T47D (cell line): ENCODE measurements at places on chromosomes 7 and 10.

- no peak for DNase-seq
Observed at GRCh38 chr10:132596742-132597279, 59.2 kb downstream of the INPP5A start.

DNA sequence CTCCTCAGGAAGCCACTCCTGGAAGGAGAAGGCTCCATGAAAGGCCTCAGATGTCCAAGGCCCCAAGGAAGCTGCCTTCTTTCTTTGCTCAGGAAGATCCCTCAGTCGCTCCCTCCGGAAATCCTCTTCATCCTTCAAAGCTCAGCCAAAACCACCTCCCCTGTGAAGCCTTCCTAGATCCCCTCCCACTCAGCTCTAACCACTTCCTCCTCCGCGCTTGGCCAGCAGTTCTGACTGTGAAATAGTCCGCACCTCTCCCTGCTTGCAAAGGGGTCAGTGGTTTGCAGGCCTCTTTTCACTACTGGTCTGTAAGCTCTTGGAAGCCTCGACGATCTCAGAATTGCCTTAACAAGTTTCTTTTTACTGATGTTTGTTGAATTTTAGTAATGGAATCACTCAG is 23.9 kb downstream of the PYROXD2 start:
- DNase-seq: no peak

DNA sequence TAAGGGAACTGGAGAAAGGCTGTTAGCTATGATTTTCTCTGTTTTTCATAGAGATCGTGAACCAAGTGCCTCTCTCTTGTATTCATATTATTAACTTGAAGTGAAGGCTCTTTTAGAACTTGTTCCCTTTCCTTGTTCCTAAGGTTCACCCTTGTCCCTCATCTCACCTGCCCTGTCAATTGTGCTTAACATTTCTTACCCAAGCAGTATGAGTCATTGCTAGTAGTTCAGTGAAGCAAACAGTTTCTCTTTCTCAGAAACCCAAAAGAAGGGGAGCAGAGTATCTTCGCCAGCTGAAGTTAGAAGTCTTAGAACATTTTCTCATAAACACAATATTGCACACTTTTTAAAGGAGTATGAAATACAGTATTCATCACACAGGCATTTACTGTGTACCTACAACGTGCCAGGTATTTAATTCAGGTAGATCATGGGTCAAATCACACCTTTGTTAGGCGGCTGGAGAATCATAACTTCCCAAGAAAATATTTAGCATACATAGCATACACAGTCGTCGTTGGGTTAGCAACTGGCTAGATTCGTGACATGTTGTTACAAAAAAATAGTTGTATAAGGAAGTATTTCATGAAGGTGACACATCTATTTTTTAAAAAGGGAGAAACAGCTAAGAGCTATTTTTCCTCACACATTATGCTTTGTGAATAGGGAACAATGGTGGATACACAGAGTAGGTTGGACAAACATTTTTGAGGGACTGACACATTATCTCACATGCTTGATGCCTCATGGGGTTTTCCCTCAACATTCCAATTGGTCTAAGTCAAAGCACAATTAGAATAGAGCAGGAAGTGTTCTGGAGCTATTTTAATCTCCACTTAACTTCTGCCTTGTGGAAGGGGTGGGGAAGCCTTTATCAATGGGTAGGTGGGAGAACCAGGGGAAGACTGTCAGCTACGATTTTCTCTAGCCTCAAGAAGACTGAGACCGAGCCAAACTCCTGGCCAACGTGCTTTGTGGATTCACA is 13.2 kb downstream of the HDAC9 start:
- no peak for DNase-seq

DNA sequence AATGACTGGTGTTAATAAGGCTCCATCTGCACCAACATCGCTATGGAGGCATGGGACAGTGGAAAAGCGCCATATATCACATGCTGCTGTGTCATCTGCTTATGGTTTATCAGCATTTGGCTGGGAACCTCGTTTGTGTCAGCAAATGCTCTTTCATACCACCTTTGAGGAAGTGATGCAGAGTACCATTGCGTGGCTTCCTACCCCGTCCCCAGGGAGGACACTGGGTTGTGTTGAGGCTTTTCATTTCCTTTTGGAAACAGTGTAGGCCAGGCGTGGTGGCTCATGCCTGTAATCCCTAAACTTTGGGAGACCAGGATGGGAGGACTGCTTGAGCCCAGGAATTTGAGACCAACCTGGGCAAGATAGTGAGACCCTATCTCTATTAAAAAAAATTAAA is 6.8 kb downstream of the TACR2 start:
- no peak for DNase-seq

GRCh38 chr10:5942001-5942400 is 35.3 kb downstream of the IL15RA start:
- DNase-seq: no peak

- DNase-seq: no peak
Observed at GRCh38 chr10:29524294-29524693, 110.5 kb downstream of the SVIL start.

DNA sequence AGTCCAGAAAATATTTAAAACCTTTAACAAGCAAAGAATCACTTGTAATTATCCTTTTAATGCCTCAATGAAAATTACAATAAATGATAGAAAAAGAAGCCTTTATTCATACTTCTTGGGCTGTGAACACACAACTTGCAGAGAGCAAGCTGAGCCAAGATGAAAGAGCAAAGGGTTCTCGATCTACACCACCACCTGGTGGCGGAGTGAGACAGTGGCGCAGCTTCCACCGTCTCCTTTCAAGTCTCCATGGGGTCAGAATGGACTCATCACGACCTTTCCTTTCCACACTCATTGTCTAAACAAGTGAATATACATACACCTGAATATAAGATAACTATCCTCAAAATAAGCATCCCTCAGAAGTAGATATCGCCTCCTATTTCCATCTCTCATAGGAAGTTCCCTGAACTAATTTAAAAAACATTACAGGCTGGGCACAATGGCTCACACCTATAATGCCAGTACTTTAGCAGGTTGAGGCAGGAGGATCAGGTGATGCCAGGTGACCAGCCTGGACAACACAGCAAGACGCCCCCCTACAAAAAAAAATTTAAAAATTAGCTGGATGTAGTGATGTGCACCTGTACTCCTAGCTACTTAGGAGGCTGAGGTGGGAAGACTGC is 40.7 kb downstream of the ATE1 start:
- peak; percentile 48 for DNase-seq

DNA sequence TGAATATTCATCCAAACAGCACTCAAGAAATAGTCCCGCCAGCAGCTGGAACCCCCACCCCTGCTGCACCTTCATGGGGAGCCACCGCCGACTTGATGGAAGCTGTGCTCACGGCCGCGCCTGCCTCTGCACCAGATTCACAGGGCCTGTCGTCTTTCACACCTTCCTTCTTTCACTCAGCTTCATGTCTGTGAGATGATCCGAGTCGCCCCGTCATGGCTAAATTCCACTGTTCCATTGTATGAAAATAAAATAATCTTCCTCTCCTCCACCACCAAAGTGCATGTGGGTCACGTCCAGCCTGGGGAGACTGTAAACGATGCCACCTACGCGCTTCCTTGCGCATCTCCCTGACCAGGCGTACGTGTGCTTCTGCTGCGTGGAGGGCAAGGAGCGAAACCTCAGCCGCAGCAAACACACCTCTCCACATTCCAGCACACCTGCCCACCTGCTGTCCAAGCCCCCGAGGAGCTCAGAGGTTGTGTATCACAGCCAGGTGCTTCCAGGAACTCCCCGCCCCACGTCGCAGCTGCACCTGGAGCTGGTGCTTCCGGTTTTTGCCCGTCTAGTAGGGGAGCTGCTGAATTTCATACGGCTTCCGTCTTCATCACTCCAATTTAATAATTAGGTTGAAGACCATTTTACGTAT is 137.0 kb downstream of the PTPRN2 start:
- DNase-seq: no peak

GRCh38 chr7:158139499-158139898 is 448.1 kb downstream of the PTPRN2 start:
- no peak for DNase-seq

- no peak for DNase-seq
Observed at GRCh38 chr10:95303535-95303934, 12.7 kb upstream of the PDLIM1 start.

GRCh38 chr10:132030898-132031463 is 34.8 kb upstream of the JAKMIP3 start:
- DNase-seq: no peak

DNA sequence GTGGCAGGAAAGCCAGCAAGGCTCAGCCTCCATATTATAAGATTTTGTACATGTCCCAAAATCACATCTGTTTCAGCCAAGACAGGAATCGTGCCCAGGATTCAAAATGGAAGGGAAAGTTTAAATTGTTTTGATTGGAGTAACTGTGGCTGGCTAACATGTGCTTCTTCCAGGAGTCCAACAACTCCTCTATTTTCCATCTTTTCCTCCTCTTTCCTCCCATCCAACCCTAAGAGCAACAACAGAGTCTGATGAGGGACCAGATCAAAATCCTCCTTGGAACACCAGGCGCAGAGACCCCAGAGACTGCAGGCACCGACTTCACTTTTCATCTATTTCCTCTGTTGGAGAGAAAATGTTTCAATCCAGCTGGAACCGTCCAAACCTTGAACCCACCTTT is 36.0 kb upstream of the SVIL start:
- no peak for DNase-seq

GRCh38 chr10:78571891-78572290 is 496.9 kb upstream of the ZMIZ1 start:
- DNase-seq: no peak

DNA sequence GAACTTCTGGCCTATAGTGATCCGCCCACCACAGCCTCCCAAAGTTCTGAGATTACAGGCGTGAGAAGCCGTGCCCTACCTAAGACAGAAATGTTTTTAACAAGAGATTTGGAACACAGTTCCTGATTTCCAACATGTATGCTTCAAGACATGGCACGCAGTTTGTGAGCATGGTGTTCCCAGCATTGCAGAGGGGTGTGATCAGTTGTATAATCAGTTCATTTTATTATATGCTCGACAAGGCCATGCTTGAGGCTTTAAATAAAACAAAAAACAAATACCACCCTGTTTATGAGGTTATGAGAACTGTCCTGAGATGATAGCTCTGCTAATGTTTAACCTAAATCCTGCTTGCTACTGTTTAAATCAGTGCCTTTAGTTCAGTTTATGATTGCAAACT is 60.2 kb downstream of the TASOR2 start:
- no peak for DNase-seq
